Ammon's horn (tissue), 1 donor: ENCODE measurements at places on chromosomes 4 and X.

DNA sequence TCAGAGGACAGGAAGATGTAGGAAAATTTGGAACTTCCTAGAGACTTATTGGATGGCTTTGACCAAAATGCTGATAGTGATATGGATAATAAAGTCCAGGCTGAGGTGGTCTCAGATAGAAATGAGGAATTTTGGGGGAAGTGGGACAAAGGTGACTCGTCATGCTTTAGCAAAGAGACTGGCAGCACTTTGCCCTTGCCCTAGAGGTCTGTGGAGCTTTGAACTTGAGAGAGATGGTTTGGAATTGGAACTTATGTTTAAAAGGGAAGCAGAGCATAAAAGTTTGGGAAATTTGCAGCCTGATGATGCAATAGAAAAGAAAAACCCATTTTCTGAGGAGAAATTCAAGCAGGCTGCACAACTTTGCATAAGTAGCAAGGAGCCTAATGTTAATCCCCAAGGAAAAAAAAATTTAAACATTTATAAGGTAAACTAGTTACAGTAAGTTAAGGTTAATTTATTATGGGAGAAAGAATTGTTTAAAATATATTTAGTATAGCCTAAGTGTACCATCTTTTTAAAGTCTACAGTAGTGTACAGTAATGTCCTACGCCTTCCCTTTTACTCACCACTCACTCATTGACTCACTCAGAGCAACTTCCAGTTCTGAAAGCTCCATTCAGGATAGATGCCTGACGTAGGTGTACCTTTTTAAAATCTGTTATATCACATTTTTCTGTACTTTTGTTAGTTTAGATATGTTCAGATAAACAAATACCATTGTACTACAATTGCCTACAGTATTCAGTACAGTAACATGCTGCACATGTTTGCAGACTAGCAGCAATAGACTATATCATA, 101.2 kb downstream of the FAM13A start:
- no peak for DNase-seq

DNA sequence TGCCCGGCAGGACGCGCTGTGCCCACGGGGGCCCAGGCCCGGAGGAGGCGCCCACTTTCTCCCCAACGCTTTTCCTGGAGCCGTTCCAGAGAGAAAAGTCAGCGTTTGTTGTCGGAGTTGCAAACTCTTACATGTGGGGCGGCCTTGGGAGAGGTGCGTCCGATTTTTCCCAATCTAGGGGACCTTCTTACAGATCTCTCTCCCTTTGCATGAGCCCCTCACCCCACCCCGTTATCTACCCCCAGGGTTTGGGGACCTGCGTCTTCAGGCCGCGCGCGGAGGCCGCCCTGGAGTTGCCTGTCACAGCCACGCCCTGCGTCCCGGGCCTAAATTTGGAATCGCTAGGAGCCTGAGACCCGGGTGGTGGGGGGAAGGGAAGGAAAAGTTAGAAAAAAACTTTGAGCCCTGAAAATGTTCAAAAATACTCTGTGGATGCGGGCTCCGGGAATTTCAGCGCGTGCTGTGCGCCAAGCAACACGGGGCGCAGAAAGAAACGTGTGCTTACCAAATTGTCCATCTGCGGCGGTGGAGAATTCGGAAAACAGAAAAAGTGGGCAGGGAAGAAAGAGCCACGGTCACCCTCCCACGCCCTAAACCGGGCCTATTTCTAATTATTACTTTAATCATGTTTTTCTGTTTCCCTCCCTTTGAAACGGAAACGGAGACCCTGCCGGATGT, 587 bp downstream of the CD99 start:
- no peak for DNase-seq

- DNase-seq: no peak
Measured at GRCh38 chr4:36316607-36317006, 35.2 kb downstream of the DTHD1 start.

- no peak for DNase-seq
Measured at GRCh38 chr4:102403116-102403515, 57.8 kb upstream of the SLC39A8 start.

DNA sequence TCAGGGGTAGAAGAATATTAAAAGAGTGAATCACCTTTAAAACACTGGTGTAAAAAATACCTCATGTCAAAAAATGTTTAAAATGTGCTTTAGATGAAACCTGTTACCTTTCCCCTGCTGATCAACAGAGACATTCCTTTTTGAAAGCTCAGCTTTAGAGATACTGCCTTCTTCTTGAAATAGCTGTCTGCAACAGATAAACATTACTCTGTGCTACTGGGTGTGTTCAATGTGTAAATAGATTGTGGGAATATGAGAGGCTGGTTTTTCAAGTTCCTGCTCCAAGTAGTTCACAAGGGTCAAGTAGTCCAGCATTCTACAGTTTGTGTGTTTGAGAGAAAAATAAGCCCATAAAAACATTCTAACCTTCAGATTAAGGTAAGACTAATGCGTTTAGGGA, at the start of gene SYTL5:
TSS of gene SYTL5 (plus strand) at position 263 of the 400 bp plus-strand sequence. CDS start 27,337 bp downstream, outside the sequence.
- no peak for DNase-seq

DNA sequence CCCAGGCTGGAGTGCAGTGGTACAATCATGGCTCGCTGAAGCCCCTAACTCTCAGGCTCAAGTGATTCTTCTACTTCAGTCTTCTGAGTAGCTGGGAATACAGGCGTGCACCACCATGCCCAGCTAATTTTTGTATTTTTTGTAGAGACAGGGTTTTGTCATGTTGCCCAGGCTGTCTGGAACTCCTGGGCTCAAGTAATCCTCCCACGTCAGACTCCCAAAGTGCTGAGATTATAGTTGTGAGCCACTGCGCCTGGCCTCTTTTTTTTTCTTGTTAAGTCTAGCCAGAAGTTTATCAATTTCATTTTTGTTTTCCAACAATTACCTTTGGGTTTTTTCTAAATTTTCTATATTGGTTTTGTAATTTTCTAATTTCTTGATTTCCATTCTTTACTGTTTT, 100.6 kb downstream of the GC start:
- no peak for DNase-seq

DNA sequence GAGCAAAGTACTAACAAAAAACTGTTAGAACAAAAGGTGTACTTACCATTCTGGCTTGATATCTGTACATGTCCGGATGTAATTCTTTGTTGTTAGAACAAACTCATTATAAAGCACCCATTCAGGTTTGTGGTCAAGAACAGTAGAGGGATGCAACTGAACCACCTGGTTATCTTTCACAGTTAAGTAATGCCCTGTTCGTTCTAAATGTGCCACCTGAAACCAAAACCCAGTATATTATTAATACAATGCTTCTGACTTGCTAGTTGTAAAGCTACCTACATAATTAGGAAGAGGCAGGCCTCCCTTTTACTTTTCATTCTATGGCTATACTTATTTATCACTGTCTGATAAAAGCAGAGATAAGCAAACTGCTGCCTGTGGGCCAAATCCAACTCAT, 54.8 kb downstream of the DHX15 start:
- DNase-seq: no peak

- DNase-seq: no peak
Measured at GRCh38 chr4:22372986-22373385, 142.9 kb downstream of the ADGRA3 start.

- no peak for DNase-seq
Measured at GRCh38 chr4:19472666-19473065, 779.0 kb upstream of the SLIT2 start.

DNA sequence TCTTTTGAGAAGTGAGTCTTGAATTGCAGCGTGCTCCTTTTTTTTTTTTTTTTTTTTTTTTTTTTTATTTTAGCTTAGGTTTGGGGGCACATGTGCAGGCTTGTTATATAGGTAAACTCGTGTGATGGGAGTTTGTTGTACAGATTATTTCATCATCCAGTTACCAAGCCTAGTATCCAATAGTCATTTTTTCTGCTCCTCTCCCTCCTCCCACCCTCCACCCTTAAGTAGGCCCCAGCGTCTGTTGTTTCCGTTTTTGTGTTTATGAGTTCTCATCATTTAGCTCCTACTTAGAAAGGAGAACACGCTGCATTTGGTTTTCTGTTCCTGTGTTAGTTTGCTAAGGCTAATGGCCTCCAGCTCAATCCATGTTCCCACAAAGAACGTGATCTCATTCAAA, 81.3 kb upstream of the TSPAN5 start:
- no peak for DNase-seq

DNA sequence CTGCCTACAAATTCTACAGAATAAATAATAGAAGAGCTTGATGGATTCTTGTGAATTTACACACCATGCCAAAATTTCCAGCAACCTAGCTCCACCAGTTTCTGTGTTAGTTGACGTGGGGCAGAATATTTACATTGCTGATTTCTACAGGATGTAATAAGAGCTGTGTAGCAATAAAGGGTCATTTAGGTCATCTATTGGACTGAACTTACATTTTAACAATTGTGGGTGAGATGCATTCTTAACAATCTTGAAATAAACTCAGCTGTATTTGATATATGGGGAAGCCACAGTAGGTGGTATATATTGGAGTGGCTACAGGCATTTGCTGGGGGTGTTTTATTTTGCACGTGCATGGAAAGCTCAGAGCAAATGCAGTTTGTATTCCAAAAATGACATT, 655.3 kb downstream of the IQCM start:
- DNase-seq: no peak

GRCh38 chrX:63349307-63349706, 1.8 kb downstream of the SPIN4 start:
- peak; percentile 16 for DNase-seq

GRCh38 chrX:21438792-21439191, 64.6 kb downstream of the CNKSR2 start:
- no peak for DNase-seq
